ENCODE measurements at places on chromosomes 6 and 20. TPM values are rescaled to one million over a fixed set of nuclear protein-coding genes. Genes with fewer than 3 reads are reported as not detected.

SNAP91 gene
- total RNA-seq = 1.9 TPM

SEMG1 gene
- not detected for total RNA-seq

CCN5 gene
- total RNA-seq = 1.9 TPM

POM121L2 gene
- not detected for total RNA-seq

MOG gene
- not detected for total RNA-seq

PRL gene
- total RNA-seq = not detected

SEMG2 gene
- total RNA-seq = not detected

PHACTR3 gene
- total RNA-seq = 15.0 TPM

OLIG3 gene
- not detected for total RNA-seq

PRR18 gene
- not detected for total RNA-seq

PNLDC1 gene
- total RNA-seq = not detected

WFDC2 gene
- total RNA-seq = not detected

PLA2G7 gene
- 20.2 TPM for total RNA-seq

OR2H2 gene
- not detected for total RNA-seq

PSMG4 gene
- 21.0 TPM for total RNA-seq

LAMA4 gene
- 1.2 TPM for total RNA-seq

FOXF2 gene
- not detected for total RNA-seq

RCAN2 gene
- total RNA-seq = 12.2 TPM

BMP5 gene
- not detected for total RNA-seq

TSHZ2 gene
- 14.6 TPM for total RNA-seq

LY6G6F gene
- total RNA-seq = 3.3 TPM

C6orf118 gene
- not detected for total RNA-seq

KIAA1755 gene
- 0.51 TPM for total RNA-seq

SMLR1 gene
- total RNA-seq = not detected

PSORS1C2 gene
- not detected for total RNA-seq

ALDH5A1 gene
- total RNA-seq = 10.5 TPM

ZNF334 gene
- 3.5 TPM for total RNA-seq

PTCHD4 gene
- total RNA-seq = 0.33 TPM

EPPIN gene
- not detected for total RNA-seq

FAM162B gene
- total RNA-seq = not detected

TMEM244 gene
- not detected for total RNA-seq

XKR7 gene
- 0.13 TPM for total RNA-seq

PRPH2 gene
- total RNA-seq = 1.8 TPM

NINL gene
- 10.7 TPM for total RNA-seq

COL9A3 gene
- total RNA-seq = 11.3 TPM

RNF39 gene
- total RNA-seq = not detected

SLC22A16 gene
- 2.0 TPM for total RNA-seq

GSTA2 gene
- total RNA-seq = not detected

HLA-F gene
- 521 TPM for total RNA-seq

Measured in spleen (tissue), 13 donors.